ENCODE measurements at places on chromosomes 11 and 22. TPM values are rescaled to one million over a fixed set of nuclear protein-coding genes. Genes with fewer than 3 reads are reported as not detected.

APIP gene
- total RNA-seq: 27.0 TPM

IFITM5 gene
- not detected for total RNA-seq

MS4A2 gene
- total RNA-seq: not detected

GRM5 gene
- total RNA-seq: not detected

MS4A18 gene
- not detected for total RNA-seq

TMEM191B gene
- 0.43 TPM for total RNA-seq

CCDC73 gene
- total RNA-seq: not detected

All from activated naive CD4-positive, alpha-beta T cell treated with anti-CD3 and anti-CD28 coated beads, Interleukin-2, amount 10 ng/mL, durations not matched to agents 5 hours and 36 hours (primary cell).